ENCODE measurements at places on chromosomes 7 and 10.

GRCh38 chr7:155948845-155949244 is 136.6 kb upstream of the SHH start:
- no peak for DNase-seq

GRCh38 chr10:77537720-77538373 is 99.8 kb downstream of the KCNMA1 start:
- DNase-seq = no peak

GRCh38 chr10:80552151-80552646 is 14.5 kb downstream of the SH2D4B start:
- peak; percentile 25 for DNase-seq

- no peak for DNase-seq
Measured at GRCh38 chr7:81233208-81233940, 314.5 kb upstream of the SEMA3C start.

DNA sequence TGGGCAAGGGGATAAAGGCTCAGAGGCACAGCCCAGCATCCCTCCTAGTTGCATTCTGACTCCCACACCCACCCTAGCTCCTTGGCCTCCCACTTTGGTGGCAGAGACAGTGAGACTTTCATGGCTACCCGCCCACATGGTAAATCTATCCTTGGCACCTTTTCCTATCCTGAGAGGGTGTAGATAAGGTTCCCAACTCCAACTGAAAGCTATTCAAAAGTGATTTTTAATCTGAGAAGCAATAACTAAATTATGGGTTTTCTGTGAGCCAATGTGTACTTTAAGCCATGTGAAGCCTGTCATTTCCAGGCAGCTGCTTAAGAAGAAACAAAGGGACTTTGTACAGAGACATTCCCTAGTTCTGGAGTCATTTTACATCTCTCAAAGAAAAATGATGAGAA is 9.1 kb downstream of the LAMB1 start:
- no peak for DNase-seq

GRCh38 chr7:128811631-128812430 is 18.4 kb upstream of the FLNC start:
- DNase-seq = no peak

GRCh38 chr7:73623798-73624668 is at the start of gene MLXIPL:
Gene MLXIPL, minus strand, starts transcription at chr7:73624522. Its CDS starts 30 bp downstream, at chr7:73624492.
- DNase-seq = peak; percentile 83

- DNase-seq = no peak
Measured at GRCh38 chr10:13734151-13734550, 147.4 kb downstream of the PRPF18 start.

Data from activated CD8-positive, alpha-beta memory T cell treated with anti-CD3 and anti-CD28 coated beads, Interleukin-2, amount 50 U/mL, for 48 hours (primary cell).